ENCODE measurements at places on chromosomes 16 and 17. TPM values are rescaled to one million over a fixed set of nuclear protein-coding genes. Genes with fewer than 3 reads are reported as not detected.

Gene MT3
- not detected for total RNA-seq

Gene BTBD17
- not detected for total RNA-seq

Gene PRR15L
- total RNA-seq = 2.1 TPM

Gene PYY
- not detected for total RNA-seq

Gene CNTD1
- total RNA-seq = not detected

Gene CA10
- not detected for total RNA-seq

Gene G6PC1
- not detected for total RNA-seq

Gene VPS35
- total RNA-seq = 79.3 TPM

Gene ZNF624
- total RNA-seq = 1.7 TPM

Gene IRX3
- total RNA-seq = 6.5 TPM

Gene TBC1D3G
- not detected for total RNA-seq

Gene ITPRIPL2
- 17.6 TPM for total RNA-seq

Gene TMEM235
- not detected for total RNA-seq

Gene ADCY7
- total RNA-seq = 9.6 TPM

Gene KRTAP16-1
- total RNA-seq = not detected

Gene PDPR
- total RNA-seq = 12.9 TPM

Gene FDXR
- 64.0 TPM for total RNA-seq

Gene KRTAP9-2
- not detected for total RNA-seq

Gene WSCD1
- 3.3 TPM for total RNA-seq

Gene ZNF629
- 15.7 TPM for total RNA-seq

Gene CDH3
- 0.41 TPM for total RNA-seq

Gene TP53TG3
- 0.66 TPM for total RNA-seq

Gene PIGL
- 18.0 TPM for total RNA-seq
